A549 treated with ZK216348 at 1 μM for 4 hours (cell line): ENCODE measurements at places on chromosomes 7 and 10. TPM values are rescaled to one million over a fixed set of nuclear protein-coding genes. Genes with fewer than 3 reads are reported as not detected.

Gene CTTNBP2
- total RNA-seq = 0.34 to 0.90 TPM (median 0.44 TPM) in 5 replicates

Gene ZNF467
- total RNA-seq = 0.45 to 1.4 TPM (median 1.3 TPM) in 5 replicates

Gene ZNF783
- 4.0 to 7.6 TPM (median 6.8 TPM) in 5 replicates for total RNA-seq

Gene TRPV5
- not detected in 5 replicates for total RNA-seq

Gene PCLO
- total RNA-seq = 0.85 to 1.6 TPM (median 1.1 TPM) in 5 replicates

Gene AOAH
- total RNA-seq = not detected in 5 replicates

Gene OR6B1
- not detected in 5 replicates for total RNA-seq

Gene CUZD1
- total RNA-seq = 0.96 to 1.6 TPM (median 1.4 TPM) in 5 replicates

Gene KIF11
- total RNA-seq = 23.7 to 46.9 TPM (median 35.8 TPM) in 5 replicates

Gene TMEM140
- 0.84 to 1.4 TPM (median 0.97 TPM) in 5 replicates for total RNA-seq
